Ascending aorta (tissue), 2 donors: ENCODE measurements at places on chromosomes 7 and 10. TPM values are rescaled to one million over a fixed set of nuclear protein-coding genes. Genes with fewer than 3 reads are reported as not detected.

DNA sequence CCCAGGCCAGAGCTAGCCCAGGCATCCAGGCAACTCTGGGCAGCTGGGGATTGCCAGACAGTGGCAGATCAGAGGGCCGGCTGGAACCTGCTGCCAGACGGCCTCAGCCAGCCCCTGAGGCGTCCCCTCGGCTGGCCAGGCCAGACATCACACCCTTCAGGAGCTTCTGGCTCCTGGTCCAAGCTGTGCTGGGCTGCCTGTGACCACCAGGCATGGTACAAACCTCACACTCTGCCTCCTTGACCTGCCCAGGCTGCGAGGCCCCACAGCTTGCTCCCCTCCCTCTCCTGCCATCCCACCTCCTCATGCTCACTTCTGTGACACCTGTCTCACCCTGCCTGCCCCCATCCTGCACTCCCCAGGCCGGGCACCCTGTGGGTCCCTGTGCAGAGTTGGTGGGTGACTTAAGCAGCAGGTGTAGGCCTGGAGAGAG lies 5.7 kb downstream of the DEPP1 start:
- no peak for DNase-seq

GRCh38 chr7:85081392-85081791 lies 105.5 kb downstream of the SEMA3D start:
- no peak for DNase-seq

GDF2 gene
- total RNA-seq, result 0.21 TPM

DNA sequence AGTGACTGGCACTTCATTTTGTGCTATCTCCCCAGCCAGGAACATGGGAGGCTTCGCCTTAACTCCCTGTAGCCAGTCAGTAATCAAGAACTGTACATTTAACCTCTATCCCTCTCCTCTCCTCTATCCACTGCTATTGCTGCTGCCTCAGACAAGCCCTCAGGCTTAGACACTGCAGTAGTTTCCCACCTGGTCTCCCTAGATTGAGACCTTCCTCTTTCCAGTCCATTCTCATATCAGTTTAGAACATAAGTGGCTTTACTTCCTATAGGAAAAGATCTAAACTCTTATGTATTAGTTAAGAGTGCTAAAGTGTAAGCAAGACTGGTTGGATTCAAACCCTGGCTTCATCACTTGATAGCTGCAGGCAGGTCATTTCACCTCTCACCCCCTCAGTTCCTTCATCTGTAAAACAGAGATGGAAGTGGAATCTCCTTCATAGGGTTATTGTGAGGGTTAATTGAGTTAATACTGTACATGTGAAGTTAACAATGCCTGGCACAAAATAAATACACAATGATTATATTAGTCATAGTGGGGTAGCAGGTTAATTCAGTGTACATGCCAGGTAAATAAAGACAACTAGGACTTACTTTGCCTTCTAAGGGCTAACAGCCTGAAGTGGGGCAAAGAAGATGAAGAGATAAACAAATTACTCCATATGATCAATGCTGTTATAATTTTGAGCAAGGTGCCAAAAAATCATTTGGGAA lies 76.1 kb downstream of the ZNF277 start:
- no peak for DNase-seq
